ENCODE measurements at places on chromosomes 16 and 17.

DNA sequence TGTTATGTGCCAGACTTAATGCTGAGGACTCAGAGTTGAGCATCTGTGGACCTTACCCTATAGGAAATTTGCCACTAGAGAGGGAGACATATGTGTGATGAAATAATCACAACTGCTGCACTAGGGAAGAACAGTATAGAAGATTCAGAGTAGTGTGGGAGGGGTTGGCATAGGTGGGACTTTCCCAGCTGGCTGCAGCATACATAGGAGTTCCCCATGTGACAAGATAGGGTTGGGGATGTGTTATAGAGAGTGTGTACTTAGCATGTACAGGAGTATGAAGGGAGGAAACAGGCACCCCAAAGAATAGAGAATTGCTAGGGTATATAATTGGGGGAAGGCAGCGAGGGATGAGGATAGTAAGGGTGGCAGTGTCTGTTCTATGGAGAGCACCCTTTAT is 2.9 kb downstream of the NUP93 start:
- peak; percentile 25 for DNase-seq

- peak; percentile 37 for DNase-seq
These were observed 5.1 kb downstream of the CLEC16A start for GRCh38 chr16:10949424-10949970.

DNA sequence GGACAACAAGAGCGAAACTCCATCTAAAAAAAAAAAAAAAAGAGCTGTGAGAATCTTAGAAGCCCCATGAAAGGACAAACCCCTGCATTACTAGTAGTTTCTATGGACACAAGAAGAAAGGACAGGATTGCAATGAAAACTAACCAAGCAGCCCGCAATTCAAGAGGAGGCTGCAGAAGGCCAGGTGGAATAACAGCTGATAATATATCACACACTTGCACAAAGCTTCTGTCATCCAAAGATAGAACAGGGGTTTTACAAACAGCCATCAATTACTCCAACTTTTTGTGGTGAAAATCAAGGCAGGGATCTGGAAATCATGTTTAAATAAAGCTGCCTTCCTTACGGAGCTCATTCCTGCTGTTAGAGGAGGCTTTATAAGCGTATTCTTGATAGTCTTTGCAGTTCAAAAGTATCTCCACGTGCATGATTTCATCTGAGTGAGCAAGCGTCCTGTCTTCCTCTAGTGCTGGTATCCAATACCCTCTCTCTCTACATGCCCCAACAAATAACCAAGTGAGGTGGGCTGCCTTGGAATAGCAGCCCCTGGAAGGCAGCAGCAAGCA is 23.1 kb upstream of the TMEM94 start:
- no peak for DNase-seq

GRCh38 chr17:61383689-61384201 is 15.9 kb upstream of the TBX2 start:
- no peak for DNase-seq

GRCh38 chr17:5209396-5209795 is 17.7 kb upstream of the ZNF594 start:
- DNase-seq, result no peak

DNA sequence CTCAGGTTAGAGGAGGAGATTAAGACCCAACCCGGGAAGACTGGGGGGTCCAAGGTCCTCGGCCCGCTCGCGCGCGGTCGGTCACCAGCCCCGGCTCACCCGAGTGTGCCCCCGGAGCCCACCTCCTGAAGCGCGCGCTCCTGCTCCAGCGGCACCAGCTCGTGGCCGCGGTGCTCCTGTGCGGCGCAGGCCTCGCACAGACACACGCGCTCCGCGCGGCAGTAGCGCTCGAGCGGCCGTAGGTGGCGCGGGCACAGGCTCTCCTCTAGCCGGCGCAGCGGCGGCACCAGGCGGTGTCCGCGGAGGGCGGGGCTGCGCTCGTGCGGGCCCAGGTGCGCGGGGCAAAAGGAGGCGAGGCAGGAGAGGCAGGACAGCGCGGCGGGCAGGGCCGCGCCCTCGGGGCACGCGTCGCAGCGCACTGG is 618 bp downstream of the TRIM47 start:
- DNase-seq, result peak; percentile 71

- DNase-seq, result no peak
These were observed 9.2 kb downstream of the STAT3 start for GRCh38 chr17:42378959-42379594.
